Smooth muscle cell of the umbilical artery (primary cell): ENCODE measurements at places on chromosomes 2 and 18. TPM values are rescaled to one million over a fixed set of nuclear protein-coding genes. Genes with fewer than 3 reads are reported as not detected.

The NGEF gene
- total RNA-seq, result 0.30 and 3.4 TPM in 2 replicates

The PPIG gene
- 30.7 and 32.4 TPM in 2 replicates for total RNA-seq

The EGR4 gene
- total RNA-seq, result not detected in 2 replicates

The TUBB8B gene
- not detected in 2 replicates for total RNA-seq

The UGT1A1 gene
- not detected in 2 replicates for total RNA-seq

The DPYSL5 gene
- not detected in 2 replicates for total RNA-seq

The KCNF1 gene
- not detected in 2 replicates for total RNA-seq

The PSMA8 gene
- not detected in 2 replicates for total RNA-seq

The POLE4 gene
- 10.1 and 19.3 TPM in 2 replicates for total RNA-seq

The HTRA2 gene
- total RNA-seq, result 29.3 and 36.5 TPM in 2 replicates

The TRPM8 gene
- total RNA-seq, result not detected in 2 replicates

The VSNL1 gene
- 0.09 TPM in 1 of 2 replicates, not detected in the other for total RNA-seq

The HOXD12 gene
- not detected in 2 replicates for total RNA-seq

The CCDC102B gene
- total RNA-seq, result 2.4 and 2.9 TPM in 2 replicates

The HOXD13 gene
- 2.2 and 2.4 TPM in 2 replicates for total RNA-seq

The CNGA3 gene
- 0.05 TPM in 1 of 2 replicates, not detected in the other for total RNA-seq

The KCMF1 gene
- total RNA-seq, result 72.8 and 88.8 TPM in 2 replicates

The SLC23A3 gene
- 0.89 and 2.8 TPM in 2 replicates for total RNA-seq

The LRRTM1 gene
- not detected in 2 replicates for total RNA-seq

The SLC11A1 gene
- total RNA-seq, result 0.05 and 0.30 TPM in 2 replicates

The SLC5A6 gene
- 20.8 and 37.6 TPM in 2 replicates for total RNA-seq

The TAF4B gene
- total RNA-seq, result 1.5 and 1.9 TPM in 2 replicates

The CIDEA gene
- total RNA-seq, result 0.23 TPM in 1 of 2 replicates, not detected in the other

The TMEM182 gene
- 4.5 and 5.3 TPM in 2 replicates for total RNA-seq

The AKAIN1 gene
- not detected in 2 replicates for total RNA-seq

The UGT1A8 gene
- total RNA-seq, result not detected in 2 replicates

The IL1F10 gene
- not detected in 2 replicates for total RNA-seq

The IL18RAP gene
- not detected in 2 replicates for total RNA-seq

The VPS4B gene
- 40.7 and 51.4 TPM in 2 replicates for total RNA-seq

The CASP8 gene
- total RNA-seq, result 26.1 and 26.8 TPM in 2 replicates

The C2orf72 gene
- 1.1 and 1.2 TPM in 2 replicates for total RNA-seq

The RNMT gene
- 38.3 and 46.0 TPM in 2 replicates for total RNA-seq

The SCN7A gene
- total RNA-seq, result under 0.01 and 0.23 TPM in 2 replicates

The AMER3 gene
- total RNA-seq, result not detected in 2 replicates

The COL5A2 gene
- total RNA-seq, result 624 and 1,671 TPM in 2 replicates

The CHN1 gene
- total RNA-seq, result 36.2 and 53.1 TPM in 2 replicates

The SERPINB11 gene
- total RNA-seq, result not detected in 2 replicates

The POTEC gene
- not detected in 2 replicates for total RNA-seq

The C18orf54 gene
- 3.3 and 8.6 TPM in 2 replicates for total RNA-seq

The REG3A gene
- not detected in 2 replicates for total RNA-seq

The FKBP7 gene
- 76.0 and 116 TPM in 2 replicates for total RNA-seq

The LIPG gene
- 8.9 and 15.0 TPM in 2 replicates for total RNA-seq

The HOXD1 gene
- total RNA-seq, result not detected in 2 replicates

The RTKN gene
- 14.6 and 17.6 TPM in 2 replicates for total RNA-seq

The TFCP2L1 gene
- total RNA-seq, result not detected in 2 replicates

The NTSR2 gene
- not detected in 2 replicates for total RNA-seq

The NDC80 gene
- 8.0 and 11.9 TPM in 2 replicates for total RNA-seq

The ZEB2 gene
- 50.8 and 86.9 TPM in 2 replicates for total RNA-seq

The HAT1 gene
- 28.8 and 43.5 TPM in 2 replicates for total RNA-seq

The KCTD1 gene
- total RNA-seq, result 8.0 and 23.3 TPM in 2 replicates

The IGFBP2 gene
- total RNA-seq, result 8.9 and 141 TPM in 2 replicates

The SERPINE2 gene
- total RNA-seq, result 1,385 and 2,341 TPM in 2 replicates

The SEC11C gene
- 20.9 and 31.5 TPM in 2 replicates for total RNA-seq

The DSEL gene
- total RNA-seq, result 20.8 and 33.4 TPM in 2 replicates

The SDC1 gene
- 77.2 and 102 TPM in 2 replicates for total RNA-seq

The FHOD3 gene
- total RNA-seq, result 77.6 and 85.5 TPM in 2 replicates

The DLGAP1 gene
- total RNA-seq, result not detected in 2 replicates

The HADHA gene
- 121 and 151 TPM in 2 replicates for total RNA-seq

The FBXO15 gene
- 0.37 and 0.59 TPM in 2 replicates for total RNA-seq
